ENCODE measurements at places on chromosomes 1 and 21.

- no peak for DNase-seq
Measured at GRCh38 chr1:21639594-21640041, 29.5 kb downstream of the RAP1GAP start.

- no peak for DNase-seq
Measured at GRCh38 chr1:9084906-9085305, 15.5 kb upstream of the SLC2A5 start.

GRCh38 chr21:43347461-43348169 is 79.3 kb downstream of the SIK1 start:
- DNase-seq = no peak

DNA sequence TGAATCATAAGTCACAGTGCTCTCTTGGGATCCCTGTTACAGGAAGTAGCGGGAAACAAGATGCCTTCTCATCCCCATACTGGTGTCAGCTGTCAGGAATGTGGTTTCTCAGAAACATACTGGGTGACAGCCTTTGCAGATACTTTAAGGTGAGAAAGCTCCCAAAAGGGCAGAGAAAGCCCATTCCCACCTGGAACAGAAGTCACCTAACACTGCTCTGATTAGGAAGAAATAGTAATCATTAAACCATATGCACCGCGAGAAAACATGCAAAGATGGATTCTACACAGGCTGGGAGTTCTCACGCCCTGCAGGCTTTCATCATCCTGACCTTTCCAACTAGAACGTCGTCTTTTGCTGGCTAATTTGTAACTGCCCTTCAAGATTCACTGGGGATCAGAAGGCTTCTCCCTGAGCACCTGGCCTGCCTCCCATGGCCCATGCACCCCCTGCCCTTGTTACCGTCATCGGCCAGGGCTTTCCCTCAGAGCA is 46.2 kb upstream of the SLC44A3 start:
- DNase-seq = peak; percentile 93

DNA sequence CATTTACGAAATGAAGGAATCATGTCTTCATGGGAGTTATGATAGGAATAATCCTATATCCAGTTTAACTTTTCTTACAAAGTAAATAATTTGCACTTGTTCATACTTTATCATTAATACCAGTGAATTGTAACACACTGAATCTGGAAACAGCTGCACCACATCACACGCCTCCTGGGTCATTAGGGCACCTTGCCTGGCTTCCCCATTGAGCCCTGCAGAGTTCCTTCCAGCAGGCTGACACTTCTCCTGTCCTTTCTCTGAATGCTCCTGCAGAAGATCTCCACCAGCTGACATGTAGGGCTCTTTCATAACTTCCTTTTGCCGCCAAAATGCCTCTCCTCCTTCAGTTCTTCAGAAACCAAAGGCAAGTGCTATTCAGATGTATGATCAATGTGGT is 201.1 kb downstream of the DAB1 start:
- DNase-seq = no peak

GRCh38 chr1:20723159-20723536 is 5.3 kb upstream of the KIF17 start:
- DNase-seq = no peak

GRCh38 chr1:63524201-63524600 is 876 bp downstream of the EFCAB7 start:
- DNase-seq = peak; percentile 6

- no peak for DNase-seq
Measured at GRCh38 chr1:204950353-204951001, 79.8 kb downstream of the NFASC start.

GRCh38 chr21:26212220-26212619 is 41.6 kb upstream of the APP start:
- DNase-seq = no peak

GRCh38 chr1:181095763-181096184 is 7.3 kb downstream of the IER5 start:
- no peak for DNase-seq

Measured in cardiac fibroblast (primary cell).